ENCODE measurements at places on chromosomes 5 and 9.

DNA sequence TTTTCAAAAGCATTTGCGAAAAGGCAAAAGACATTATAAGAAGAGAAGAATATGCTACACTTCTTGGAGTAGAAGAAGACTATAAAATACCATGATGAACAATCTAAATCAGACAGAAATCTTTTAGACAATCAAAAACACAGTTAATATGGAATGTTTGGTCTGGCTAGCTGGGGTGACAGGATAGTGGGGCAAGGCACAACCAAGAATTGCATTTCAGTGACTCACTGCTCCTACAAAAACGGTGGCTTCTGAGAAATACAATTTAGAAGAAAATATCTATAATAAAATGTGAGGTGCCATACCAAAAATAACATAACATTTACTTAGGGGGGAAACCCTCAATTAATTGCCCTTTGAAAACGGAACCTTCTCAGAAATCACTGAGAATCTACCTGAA lies 363.4 kb downstream of the NPR3 start:
- no peak for DNase-seq

GRCh38 chr9:27533311-27533710 lies 3.7 kb upstream of the MOB3B start:
- DNase-seq: no peak

- no peak for DNase-seq
Measured at GRCh38 chr9:114386361-114386885, 1.4 kb downstream of the AKNA start.

- DNase-seq: no peak
Measured at GRCh38 chr9:130626249-130626996, 38.0 kb upstream of the PRDM12 start.

GRCh38 chr9:33620738-33621439 lies 96.8 kb downstream of the ANKRD18B start:
- no peak for DNase-seq

DNA sequence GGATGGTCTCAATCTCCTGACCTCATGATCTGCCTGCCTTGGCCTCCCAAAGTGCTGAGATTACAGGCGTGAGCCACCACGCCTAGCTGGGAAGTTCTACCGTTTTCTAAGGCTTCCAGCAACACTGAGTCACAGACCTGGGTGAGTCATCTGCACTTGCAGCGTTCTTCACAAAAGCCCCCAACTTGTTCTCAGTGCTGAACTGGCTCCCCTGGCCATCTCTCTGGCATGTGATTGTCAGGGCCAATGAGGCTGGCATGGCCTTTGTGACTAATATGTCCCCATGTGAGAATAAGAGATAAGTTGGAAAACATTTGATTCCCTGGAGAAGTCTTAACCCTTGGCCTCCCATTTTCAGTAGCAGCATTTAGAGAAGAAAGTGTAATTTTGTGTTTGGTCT lies 124.4 kb downstream of the WDR41 start:
- DNase-seq: no peak

GRCh38 chr9:123365881-123366528 lies 10.0 kb downstream of the CRB2 start:
- no peak for DNase-seq

GRCh38 chr5:134877159-134877558 lies 3.0 kb downstream of the TXNDC15 start:
- DNase-seq: no peak

DNA sequence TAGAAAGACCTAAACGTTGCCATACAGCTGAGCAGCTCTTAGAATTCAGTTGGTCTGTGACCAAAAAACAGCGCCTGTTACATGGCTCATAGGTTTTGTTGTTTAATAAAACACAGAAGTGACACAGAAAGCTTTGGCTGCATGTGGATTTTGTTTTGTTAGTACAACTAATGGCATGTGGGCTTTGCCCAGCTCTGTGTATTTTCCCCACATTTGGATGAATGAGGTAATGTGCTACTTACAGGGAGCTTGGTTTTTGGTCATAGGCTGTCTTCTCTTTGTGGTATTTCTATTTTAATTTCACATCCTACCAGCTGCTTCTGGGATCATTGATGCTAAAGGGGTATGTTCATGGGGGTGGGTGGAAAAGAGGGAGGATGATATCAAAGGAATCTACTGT lies 37.0 kb upstream of the POU4F3 start:
- DNase-seq: no peak

GRCh38 chr9:94630833-94631232 lies 8.5 kb downstream of the FBP1 start:
- DNase-seq: no peak

Measured in activated CD8-positive, alpha-beta memory T cell treated with anti-CD3 and anti-CD28 coated beads for 1 hour (primary cell).